ENCODE measurements at places on chromosomes 6 and 20.

DNA sequence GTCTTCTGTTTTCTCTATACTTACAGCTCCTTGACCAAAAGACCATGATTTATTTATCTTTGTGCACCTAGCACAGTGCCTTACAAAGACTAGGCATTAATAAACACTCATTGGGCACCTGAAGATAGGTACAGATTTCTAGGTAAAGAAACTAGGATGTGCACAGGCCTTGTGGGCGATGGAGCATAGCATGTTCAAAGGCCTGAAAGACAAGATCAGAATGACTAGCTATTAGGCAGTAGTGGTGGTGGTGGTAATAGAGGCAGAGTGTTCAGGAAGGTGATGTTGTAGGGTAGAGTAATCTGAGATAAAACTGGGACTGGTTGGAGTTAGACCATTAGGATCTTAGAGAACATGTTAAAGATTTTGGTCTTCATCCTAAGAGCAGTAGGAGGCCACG, 3.9 kb downstream of the TXLNB start:
- DNase-seq: no peak
- H3K4me3 ChIP-seq: no peak overlapping the region
- H3K4me1 ChIP-seq: peaks cover 9% of the 10 kb centered on the region
- no peak overlapping the region for H3K27ac ChIP-seq

- no peak overlapping the region for H3K4me3 ChIP-seq
- H3K27me3 ChIP-seq: no peaks in the 10 kb centered on the region
- H3K4me1 ChIP-seq: peaks cover 25% of the 10 kb centered on the region
- no peak for DNase-seq
Observed at GRCh38 chr6:100372326-100373091, 92.2 kb downstream of the SIM1 start.

- peaks cover 2% of the 10 kb centered on the region for H3K4me1 ChIP-seq
- H3K36me3 ChIP-seq: no peaks in the 10 kb centered on the region
- peaks cover 6% of the 10 kb centered on the region for H3K27me3 ChIP-seq
- no peak overlapping the region for H3K4me3 ChIP-seq
- H3K27ac ChIP-seq: no peak overlapping the region
Observed at GRCh38 chr20:57791966-57792365, 82.2 kb upstream of the PMEPA1 start.

DNA sequence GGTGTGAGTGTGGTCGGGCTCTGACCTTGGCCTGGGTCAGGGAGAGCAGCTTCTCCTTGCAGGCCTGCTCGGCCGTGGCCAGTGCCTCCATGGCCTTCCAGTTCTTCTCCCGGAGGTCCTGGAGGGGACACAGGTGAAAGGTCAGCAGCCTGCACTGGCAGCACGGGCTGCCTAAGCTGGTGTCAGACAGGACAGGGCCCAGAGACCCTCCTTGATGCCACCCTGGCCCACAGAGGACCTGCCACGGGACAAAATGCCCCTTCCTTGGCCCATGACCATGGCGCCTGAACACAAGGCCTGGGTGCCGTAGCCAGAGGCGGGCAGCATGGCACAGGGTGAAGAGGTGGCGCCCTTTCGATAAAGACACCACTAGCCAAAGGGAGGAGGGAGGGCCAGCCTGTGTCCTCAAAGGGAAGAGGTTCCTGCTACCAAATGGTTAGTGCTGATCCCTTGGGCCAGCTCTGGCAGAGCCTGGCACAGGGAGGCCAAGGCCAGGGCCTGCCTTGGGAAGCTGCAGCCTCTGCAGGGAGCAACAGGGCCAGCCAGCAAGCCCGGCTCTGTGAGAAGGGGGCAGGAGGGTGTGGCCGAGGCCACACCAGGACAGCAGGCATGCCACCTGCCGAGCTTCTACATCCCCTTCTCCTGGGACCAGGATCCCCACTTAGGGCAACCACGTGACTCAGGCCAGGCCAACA, 54.8 kb downstream of the DSTN start:
- DNase-seq: peak; percentile 57
- H3K36me3 ChIP-seq: peaks cover 5% of the 10 kb centered on the region
- H3K4me1 ChIP-seq: peaks cover 29% of the 10 kb centered on the region

DNA sequence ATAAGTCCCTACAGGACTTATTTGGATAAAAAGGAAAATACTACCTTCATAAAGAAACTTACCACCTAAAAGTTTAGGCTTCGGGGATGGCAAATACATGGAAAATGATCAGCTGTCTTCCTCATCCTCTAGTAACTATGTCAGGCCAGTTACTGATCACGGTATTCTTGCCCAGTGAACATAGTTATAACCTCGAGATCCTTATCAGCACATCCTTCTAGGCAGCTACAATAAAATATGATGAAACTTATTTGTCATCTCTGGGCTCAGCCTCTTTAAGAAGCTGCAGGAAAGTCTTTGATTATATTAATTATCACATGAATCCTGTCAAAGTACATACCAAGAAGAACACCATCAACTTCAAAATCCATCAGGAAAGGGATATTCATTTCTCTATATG, 41.8 kb downstream of the SF3B5 start:
- H3K36me3 ChIP-seq: no peaks in the 10 kb centered on the region
- DNase-seq: no peak
- no peaks in the 10 kb centered on the region for H3K4me1 ChIP-seq
- H3K27me3 ChIP-seq: no peaks in the 10 kb centered on the region
- no peak overlapping the region for H3K4me3 ChIP-seq

DNA sequence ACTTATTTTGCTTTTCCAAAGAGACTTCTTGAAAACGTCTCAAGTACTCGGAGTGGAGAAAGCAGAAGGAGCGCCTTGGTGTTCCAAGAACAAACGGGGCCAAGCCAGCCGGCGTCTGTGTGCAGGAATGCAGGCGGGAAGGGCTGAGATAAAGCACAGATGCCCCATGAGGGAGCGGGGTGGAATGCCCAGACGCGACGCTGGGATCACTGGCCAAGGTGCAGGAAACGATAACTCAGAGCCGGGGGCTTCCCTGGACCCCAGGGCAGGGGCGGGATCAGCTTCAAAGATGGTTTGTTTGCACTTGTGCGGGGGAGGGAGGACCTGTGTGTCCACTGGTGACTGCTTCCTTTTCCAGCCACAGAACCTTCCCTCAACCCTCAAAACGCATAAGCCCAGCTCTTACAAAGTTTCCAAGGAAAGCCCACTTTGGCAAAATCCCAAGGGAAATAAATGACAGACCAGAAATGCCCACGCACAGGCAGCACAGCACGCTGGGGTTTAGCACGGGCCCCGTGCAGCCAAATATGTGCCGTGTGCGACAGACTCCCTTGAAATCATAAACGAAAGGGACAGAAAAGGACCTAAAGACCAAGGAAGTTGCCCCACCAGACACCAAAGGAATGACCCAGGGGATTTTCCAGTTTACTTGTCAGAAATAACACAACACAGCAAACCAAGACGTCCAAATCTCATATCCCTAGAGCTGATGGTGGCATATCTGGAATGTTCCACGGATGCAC, 113.9 kb downstream of the NFATC2 start:
- no peak overlapping the region for H3K4me3 ChIP-seq
- H3K27me3 ChIP-seq: peaks cover 2% of the 10 kb centered on the region
- H3K27ac ChIP-seq: no peak overlapping the region

GRCh38 chr6:158669145-158670035, 19.5 kb downstream of the SYTL3 start:
- DNase-seq: no peak
- peaks cover 2% of the 10 kb centered on the region for H3K27me3 ChIP-seq
- no peaks in the 10 kb centered on the region for H3K4me1 ChIP-seq
- H3K27ac ChIP-seq: no peak overlapping the region

GRCh38 chr6:26141378-26141904, 54.2 kb downstream of the HFE start:
- H3K36me3 ChIP-seq: no peaks in the 10 kb centered on the region
- peaks cover 12% of the 10 kb centered on the region for H3K4me1 ChIP-seq
- H3K27me3 ChIP-seq: peaks cover 2% of the 10 kb centered on the region
- DNase-seq: peak; percentile 24

- H3K27ac ChIP-seq: no peak overlapping the region
- H3K4me1 ChIP-seq: no peaks in the 10 kb centered on the region
- H3K4me3 ChIP-seq: no peak overlapping the region
- DNase-seq: no peak
- H3K36me3 ChIP-seq: no peaks in the 10 kb centered on the region
- no peaks in the 10 kb centered on the region for H3K27me3 ChIP-seq
Observed at GRCh38 chr20:19047951-19048296, 164.5 kb upstream of the SLC24A3 start.

GRCh38 chr6:25660512-25660911, 8.5 kb downstream of the SCGN start:
- H3K4me3 ChIP-seq: no peak overlapping the region
- H3K36me3 ChIP-seq: no peaks in the 10 kb centered on the region

DNA sequence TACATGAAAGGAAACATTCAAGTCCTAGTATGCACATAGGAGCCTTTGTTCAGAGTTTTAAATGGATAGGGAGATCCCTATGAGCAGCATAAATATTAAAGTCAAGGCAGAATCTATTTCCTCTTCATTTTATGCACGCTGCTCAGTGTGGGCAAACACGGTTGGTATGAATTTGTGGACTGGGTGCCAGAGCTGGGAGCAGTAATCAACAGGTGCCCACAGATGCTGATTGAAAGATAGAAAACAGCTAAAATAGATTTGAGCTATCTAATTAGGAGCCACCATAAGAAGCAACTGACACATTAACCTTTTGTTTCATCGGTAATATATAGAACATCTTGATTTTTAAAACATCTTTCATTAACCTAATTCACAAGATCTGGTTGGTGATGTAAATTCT, 175.5 kb downstream of the EYS start:
- no peaks in the 10 kb centered on the region for H3K4me1 ChIP-seq
- H3K4me3 ChIP-seq: no peak overlapping the region
- no peak for DNase-seq
- no peaks in the 10 kb centered on the region for H3K36me3 ChIP-seq

- H3K27me3 ChIP-seq: peaks cover 5% of the 10 kb centered on the region
- peaks cover 24% of the 10 kb centered on the region for H3K4me1 ChIP-seq
- no peak overlapping the region for H3K4me3 ChIP-seq
- DNase-seq: no peak
Observed at GRCh38 chr6:138514860-138515540, 15.7 kb upstream of the NHSL1 start.

- H3K27ac ChIP-seq: no peak overlapping the region
- no peaks in the 10 kb centered on the region for H3K4me1 ChIP-seq
- no peaks in the 10 kb centered on the region for H3K27me3 ChIP-seq
- no peak overlapping the region for H3K4me3 ChIP-seq
- DNase-seq: no peak
Observed at GRCh38 chr6:65199683-65200082, 507.3 kb downstream of the EYS start.

GRCh38 chr6:39754514-39755115, 29.4 kb upstream of the KIF6 start:
- H3K4me3 ChIP-seq: no peak overlapping the region
- DNase-seq: no peak
- no peaks in the 10 kb centered on the region for H3K27me3 ChIP-seq
- H3K4me1 ChIP-seq: no peaks in the 10 kb centered on the region

DNA sequence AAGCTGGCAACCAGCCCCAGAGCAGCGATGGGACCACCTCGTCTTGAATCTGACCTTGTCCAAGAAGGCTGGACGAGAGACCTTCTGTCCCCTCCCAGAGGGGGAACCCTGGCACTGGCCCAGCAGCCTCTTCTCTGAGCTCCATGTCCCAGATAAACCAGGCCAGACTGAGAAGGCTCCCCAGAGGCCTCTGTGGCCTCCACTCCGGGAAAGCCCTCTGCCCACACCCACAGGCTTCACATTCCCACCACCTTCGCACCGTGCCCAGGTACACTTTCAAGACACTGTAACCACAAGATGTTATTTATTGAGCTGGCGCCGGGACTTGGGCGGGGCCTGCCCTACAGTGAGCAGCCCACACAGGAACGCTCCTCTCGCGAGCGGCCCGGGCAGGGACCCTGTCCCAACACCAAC, 33.2 kb downstream of the ADA start:
- peaks cover 15% of the 10 kb centered on the region for H3K36me3 ChIP-seq
- H3K4me1 ChIP-seq: peaks cover 14% of the 10 kb centered on the region
- no peak for DNase-seq
- H3K27ac ChIP-seq: peak overlapping the region; percentile 43
- no peak overlapping the region for H3K4me3 ChIP-seq

- peaks cover 31% of the 10 kb centered on the region for H3K36me3 ChIP-seq
- H3K27me3 ChIP-seq: peaks cover 3% of the 10 kb centered on the region
- no peaks in the 10 kb centered on the region for H3K4me1 ChIP-seq
- H3K27ac ChIP-seq: no peak overlapping the region
- DNase-seq: no peak
Observed at GRCh38 chr6:28322661-28323060, 13.3 kb downstream of the ZSCAN31 start.

GRCh38 chr6:55174211-55175026, at the start of gene HCRTR2:
TSS of gene HCRTR2 (plus strand) at chr6:55174515. CDS start at chr6:55174588, 73 bp downstream.
- H3K4me1 ChIP-seq: no peaks in the 10 kb centered on the region
- peak within 1 kb of the TSS; percentile 84 for H3K4me3 ChIP-seq
- H3K27ac ChIP-seq: no peak within 1 kb of the TSS
- no peaks in the 10 kb centered on the region for H3K27me3 ChIP-seq
- no peaks in the 10 kb centered on the region for H3K36me3 ChIP-seq
